ENCODE measurements at places on chromosomes 11 and 22. TPM values are rescaled to one million over a fixed set of nuclear protein-coding genes. Genes with fewer than 3 reads are reported as not detected.

The ESAM gene
- 22.0 TPM for total RNA-seq

The NTM gene
- 108 TPM for total RNA-seq

The CARS1 gene
- 149 TPM for total RNA-seq

The TOLLIP gene
- total RNA-seq, result 44.8 TPM

DNA sequence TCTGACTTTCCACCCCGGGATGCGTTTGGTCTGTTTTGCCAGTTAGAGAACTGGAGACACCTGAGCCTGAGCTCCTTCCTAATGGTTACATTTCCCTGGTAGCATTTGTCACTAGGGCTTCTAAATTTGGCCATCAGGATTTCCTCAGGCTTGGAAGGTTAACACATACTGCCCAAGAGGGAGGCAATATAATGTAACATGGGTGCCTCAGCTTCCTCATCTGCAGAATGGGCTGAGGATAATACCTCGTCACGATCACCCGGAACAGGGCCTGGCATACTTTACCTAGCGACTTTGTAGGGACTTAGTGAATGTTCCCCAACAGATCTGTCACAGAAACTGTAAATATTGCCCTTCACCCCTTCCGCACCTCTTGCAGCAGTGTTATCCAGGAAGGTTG is 11.3 kb downstream of the IL17RA start:
- H3K27me3 ChIP-seq, result no peaks in the 10 kb centered on the region
- H3K4me1 ChIP-seq, result no peaks in the 10 kb centered on the region
- no peak overlapping the region for H3K27ac ChIP-seq
- no peak overlapping the region for H3K4me3 ChIP-seq
- peaks cover 14% of the 10 kb centered on the region for H3K36me3 ChIP-seq

GRCh38 chr11:92941676-92942571 is 27.5 kb upstream of the MTNR1B start:
- H3K27me3 ChIP-seq, result no peaks in the 10 kb centered on the region
- H3K4me3 ChIP-seq, result no peak overlapping the region

DNA sequence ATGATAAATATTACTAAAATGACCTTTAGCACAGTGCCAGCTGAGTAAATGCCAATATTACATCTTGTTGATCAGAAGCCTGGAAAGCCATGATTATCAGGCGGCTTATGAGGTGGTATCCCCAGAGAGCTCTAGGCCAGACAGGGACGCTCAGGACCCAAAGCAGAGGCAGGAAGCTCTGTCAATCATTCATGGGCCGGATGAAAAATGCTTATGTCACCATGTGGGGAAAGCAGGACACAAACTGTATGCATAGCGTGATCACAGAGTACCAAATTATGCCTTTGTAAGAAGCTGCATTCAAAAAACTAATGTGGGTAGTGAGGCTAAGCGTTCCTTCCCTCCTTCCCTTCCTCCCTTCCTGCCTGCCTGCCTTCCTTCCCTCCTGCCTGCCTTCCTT is 82.6 kb downstream of the TENM4 start:
- H3K27me3 ChIP-seq, result no peaks in the 10 kb centered on the region
- no peak for DNase-seq
- H3K4me1 ChIP-seq, result no peaks in the 10 kb centered on the region
- no peak overlapping the region for H3K4me3 ChIP-seq
- H3K36me3 ChIP-seq, result no peaks in the 10 kb centered on the region

DNA sequence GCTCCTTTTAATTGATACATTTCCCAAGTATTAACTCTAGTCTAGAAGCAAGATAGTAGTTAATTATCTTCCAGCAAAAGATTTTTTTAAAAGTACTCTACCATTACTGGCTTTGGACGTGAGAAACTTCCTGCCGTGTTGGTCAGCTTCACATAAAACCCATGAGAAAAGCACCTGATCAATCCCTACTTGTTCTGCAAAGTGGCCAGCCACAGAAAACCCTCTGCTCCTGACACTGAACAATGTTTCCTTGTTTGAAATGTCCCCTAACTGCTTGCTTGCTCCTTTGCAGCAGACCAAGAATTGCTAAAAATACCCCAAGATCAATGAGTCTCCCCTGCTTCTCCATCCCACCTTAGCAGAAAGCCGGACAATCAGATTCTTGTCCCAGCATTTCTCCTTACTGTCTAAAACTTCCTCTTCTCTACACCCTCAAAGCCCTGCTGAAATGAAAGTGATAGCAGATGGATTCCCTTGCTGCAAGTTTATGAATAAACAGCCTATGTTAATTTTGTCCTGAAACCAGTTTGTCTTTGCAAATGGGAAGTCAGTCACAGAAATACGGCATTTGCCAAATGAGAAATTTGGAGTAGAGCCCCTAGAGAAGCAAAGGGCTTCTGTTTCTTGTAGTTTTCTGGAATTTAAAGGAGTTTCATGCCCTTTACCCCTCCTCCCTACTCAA is 207.1 kb upstream of the ARHGAP20 start:
- no peaks in the 10 kb centered on the region for H3K4me1 ChIP-seq
- no peaks in the 10 kb centered on the region for H3K36me3 ChIP-seq
- no peak overlapping the region for H3K4me3 ChIP-seq
- no peak overlapping the region for H3K27ac ChIP-seq
- H3K27me3 ChIP-seq, result peaks cover 10% of the 10 kb centered on the region
- no peak for DNase-seq

- peak; percentile 41 for DNase-seq
- peaks cover 38% of the 10 kb centered on the region for H3K27me3 ChIP-seq
- H3K27ac ChIP-seq, result no peak overlapping the region
- peak overlapping the region; percentile 40 for H3K4me3 ChIP-seq
- H3K4me1 ChIP-seq, result peaks cover 26% of the 10 kb centered on the region
These were observed 4.6 kb downstream of the PHOX2A start for GRCh38 chr11:72239313-72239848.

GRCh38 chr11:34840736-34841386 is 75.3 kb downstream of the APIP start:
- no peak for DNase-seq
- no peak overlapping the region for H3K27ac ChIP-seq
- H3K27me3 ChIP-seq, result no peaks in the 10 kb centered on the region
- H3K36me3 ChIP-seq, result no peaks in the 10 kb centered on the region

GRCh38 chr11:84612645-84613044 is 1014.5 kb downstream of the DLG2 start:
- no peaks in the 10 kb centered on the region for H3K4me1 ChIP-seq
- H3K27me3 ChIP-seq, result no peaks in the 10 kb centered on the region
- no peak overlapping the region for H3K4me3 ChIP-seq
- DNase-seq, result no peak
- no peaks in the 10 kb centered on the region for H3K36me3 ChIP-seq
- no peak overlapping the region for H3K27ac ChIP-seq

DNA sequence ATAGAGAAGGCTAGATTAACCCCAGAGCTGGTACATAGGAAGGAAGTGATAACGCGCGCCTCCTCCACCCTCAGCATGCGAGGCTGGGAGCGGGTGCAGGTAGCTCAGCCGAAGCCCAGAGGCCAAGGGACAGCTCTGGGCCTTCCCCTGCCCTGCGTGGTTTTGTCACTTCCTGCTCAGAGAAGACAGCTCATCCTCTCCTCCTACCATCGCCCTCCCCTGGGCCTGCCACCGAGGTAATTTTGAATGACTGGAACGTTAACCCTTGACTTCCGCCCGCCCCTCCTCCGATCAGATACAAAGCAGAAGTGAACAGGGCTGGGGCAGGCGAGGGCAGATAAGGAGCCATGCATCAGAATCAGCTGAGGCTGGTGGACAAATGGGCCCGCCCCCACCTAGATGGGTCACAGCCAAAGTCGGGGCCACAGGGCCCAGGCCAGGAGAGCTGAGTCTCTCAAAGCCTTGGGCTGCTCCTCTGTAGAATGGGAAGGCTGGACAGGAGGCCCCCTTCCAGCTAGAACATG is 1.6 kb downstream of the RAC2 start:
- DNase-seq, result no peak
- H3K27ac ChIP-seq, result no peak overlapping the region
- peaks cover 29% of the 10 kb centered on the region for H3K4me1 ChIP-seq
- no peaks in the 10 kb centered on the region for H3K36me3 ChIP-seq
- no peak overlapping the region for H3K4me3 ChIP-seq

GRCh38 chr11:96278039-96278897 is 64.7 kb downstream of the MAML2 start:
- H3K4me3 ChIP-seq, result no peak overlapping the region
- DNase-seq, result peak; percentile 76
- no peak overlapping the region for H3K27ac ChIP-seq

DNA sequence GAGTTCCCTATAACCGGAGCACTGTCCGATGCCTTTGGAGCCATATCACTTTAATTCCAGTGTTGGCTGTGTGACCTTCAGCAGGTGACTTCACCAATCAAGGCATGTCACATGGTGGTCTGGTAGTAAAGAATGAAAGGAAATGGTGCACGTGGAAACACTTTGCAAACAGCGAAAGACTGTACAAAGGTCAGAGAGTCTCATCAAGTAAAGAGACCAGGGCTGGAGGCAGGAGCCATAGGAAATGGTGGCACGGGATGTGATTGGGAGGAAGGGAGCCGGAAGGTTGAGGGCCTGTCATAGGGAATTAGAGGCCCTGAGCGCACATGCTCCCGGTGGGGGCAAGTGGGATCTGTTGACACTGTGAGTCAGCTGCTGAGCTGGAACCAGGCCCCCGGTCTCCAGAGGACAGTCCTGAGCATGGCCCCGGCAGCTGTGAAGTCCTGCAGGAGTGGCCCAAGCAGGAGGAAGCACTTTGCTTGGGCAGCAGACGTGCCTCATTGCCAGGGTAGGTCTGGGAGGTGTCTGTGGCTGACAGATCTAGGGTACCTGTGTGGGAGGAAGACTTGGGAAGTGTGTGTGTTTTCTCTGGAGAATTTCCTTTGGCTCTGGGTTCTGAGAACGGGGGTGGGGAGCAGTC is 2.0 kb downstream of the DAGLA start:
- no peak for DNase-seq
- no peaks in the 10 kb centered on the region for H3K36me3 ChIP-seq
- peaks cover 4% of the 10 kb centered on the region for H3K27me3 ChIP-seq
- no peak overlapping the region for H3K27ac ChIP-seq
- no peak overlapping the region for H3K4me3 ChIP-seq
